Vagina (tissue), 2 donors: ENCODE measurements at places on chromosomes 6 and 20.

- no peaks in the 10 kb centered on the region for H3K36me3 ChIP-seq
- no peak for DNase-seq
- no peak overlapping the region for H3K27ac ChIP-seq
- H3K27me3 ChIP-seq: no peaks in the 10 kb centered on the region
These were observed 136.6 kb downstream of the GMDS start for GRCh38 chr6:2108700-2109306.

- no peak for DNase-seq
- no peak overlapping the region for H3K27ac ChIP-seq
- H3K36me3 ChIP-seq: no peaks in the 10 kb centered on the region
- H3K4me1 ChIP-seq: no peaks in the 10 kb centered on the region
- H3K4me3 ChIP-seq: no peak overlapping the region
- no peaks in the 10 kb centered on the region for H3K27me3 ChIP-seq
These were observed 59.9 kb downstream of the KLHL31 start for GRCh38 chr6:53605543-53606235.

DNA sequence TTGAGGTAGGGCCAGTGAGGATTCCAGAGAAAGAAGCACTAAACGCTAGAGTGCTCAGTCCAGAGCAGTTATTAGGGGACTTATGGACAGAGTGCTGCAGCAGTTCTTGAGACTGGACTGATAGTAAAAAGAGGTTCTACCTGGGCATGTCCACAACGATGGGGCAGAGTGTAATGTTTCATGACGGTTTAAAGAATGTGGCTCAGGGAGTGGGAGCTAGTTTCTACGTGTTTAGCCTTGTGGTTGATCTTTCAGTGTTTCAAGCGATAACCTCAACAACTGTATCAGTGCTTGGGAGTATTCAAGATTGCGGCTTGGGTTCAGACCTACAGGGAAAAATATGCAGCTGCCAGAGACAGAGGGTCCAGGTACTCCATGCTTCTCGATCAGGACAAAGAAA is 67.1 kb downstream of the TULP4 start:
- no peaks in the 10 kb centered on the region for H3K27me3 ChIP-seq
- peaks cover 26% of the 10 kb centered on the region for H3K4me1 ChIP-seq
- H3K36me3 ChIP-seq: no peaks in the 10 kb centered on the region
- DNase-seq: no peak
- H3K4me3 ChIP-seq: no peak overlapping the region
- H3K27ac ChIP-seq: no peak overlapping the region

- no peaks in the 10 kb centered on the region for H3K36me3 ChIP-seq
- H3K27me3 ChIP-seq: no peaks in the 10 kb centered on the region
- no peak overlapping the region for H3K4me3 ChIP-seq
- no peaks in the 10 kb centered on the region for H3K4me1 ChIP-seq
- no peak overlapping the region for H3K27ac ChIP-seq
- DNase-seq: no peak
These were observed 33.6 kb downstream of the FAM209B start for GRCh38 chr20:56566621-56567020.

DNA sequence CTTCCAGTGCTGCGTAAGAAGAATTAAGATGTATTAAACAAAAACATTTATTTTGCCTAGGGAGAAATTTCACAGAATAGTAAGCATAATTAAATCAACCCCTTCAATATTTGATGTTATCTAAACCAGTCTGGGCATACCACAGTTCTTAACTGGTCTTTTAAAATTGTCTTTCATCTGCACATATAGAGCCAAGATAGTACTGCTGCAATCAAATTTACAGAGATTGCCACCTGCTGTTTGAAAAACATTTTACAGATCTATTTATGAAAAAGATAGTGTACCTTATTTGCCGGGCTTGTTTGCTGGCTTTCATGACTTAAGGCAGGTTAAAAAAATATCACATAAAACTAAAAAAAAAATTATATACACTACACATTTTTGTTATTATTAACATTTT is 323.2 kb downstream of the ADGRB3 start:
- H3K27ac ChIP-seq: no peak overlapping the region
- H3K27me3 ChIP-seq: no peaks in the 10 kb centered on the region
- no peaks in the 10 kb centered on the region for H3K36me3 ChIP-seq
- DNase-seq: no peak
- H3K4me3 ChIP-seq: no peak overlapping the region

GRCh38 chr6:166703149-166703710 is 76.2 kb upstream of the RPS6KA2 start:
- H3K4me1 ChIP-seq: no peaks in the 10 kb centered on the region
- DNase-seq: no peak
- H3K36me3 ChIP-seq: no peaks in the 10 kb centered on the region
- no peaks in the 10 kb centered on the region for H3K27me3 ChIP-seq
- H3K4me3 ChIP-seq: no peak overlapping the region

DNA sequence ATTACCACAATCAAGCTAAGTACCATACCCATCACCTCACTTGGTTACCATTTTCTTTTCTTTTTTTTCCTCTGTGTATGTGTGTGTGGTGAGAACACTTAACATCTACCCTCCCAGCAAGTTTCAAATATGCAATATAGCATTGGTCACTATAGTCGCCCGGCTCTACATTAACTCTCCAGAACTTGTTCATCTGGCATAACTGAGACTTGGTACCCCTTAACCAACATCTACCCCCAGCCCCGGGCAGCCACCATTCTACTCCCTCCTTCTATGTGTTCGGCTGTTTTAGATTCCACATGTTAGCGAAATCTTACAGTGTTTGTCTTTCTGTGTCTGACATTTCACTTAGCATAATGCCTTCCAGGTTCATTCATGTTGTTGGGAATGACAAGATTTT is 89.0 kb upstream of the TOP1 start:
- no peaks in the 10 kb centered on the region for H3K27me3 ChIP-seq
- no peak overlapping the region for H3K27ac ChIP-seq
- DNase-seq: no peak
- no peaks in the 10 kb centered on the region for H3K4me1 ChIP-seq
- H3K36me3 ChIP-seq: no peaks in the 10 kb centered on the region

DNA sequence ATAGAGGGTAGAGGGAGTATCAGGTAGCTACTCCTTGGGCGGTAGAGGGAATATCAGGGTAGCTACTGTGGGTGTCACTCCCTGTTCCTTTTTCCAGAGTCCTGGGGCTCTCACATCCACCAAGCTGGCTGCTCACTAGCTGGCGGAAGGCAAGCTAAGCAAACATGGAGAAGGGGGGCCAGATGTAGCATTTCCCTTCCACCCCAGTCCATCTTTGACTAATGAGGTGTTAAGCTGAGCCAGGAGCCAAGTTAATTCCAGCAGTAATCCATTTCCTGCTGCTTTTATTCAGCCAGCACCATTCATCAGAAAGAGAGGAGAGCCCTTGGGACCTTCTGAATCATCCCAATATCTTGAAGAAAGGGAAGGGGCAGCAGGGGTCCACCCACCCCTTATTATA is 330.0 kb downstream of the ZFAND3 start:
- DNase-seq: peak; percentile 43
- no peaks in the 10 kb centered on the region for H3K36me3 ChIP-seq
- peaks cover 20% of the 10 kb centered on the region for H3K4me1 ChIP-seq
- H3K27me3 ChIP-seq: no peaks in the 10 kb centered on the region
- no peak overlapping the region for H3K4me3 ChIP-seq
